ENCODE measurements at places on chromosomes 3 and 15.

DNA sequence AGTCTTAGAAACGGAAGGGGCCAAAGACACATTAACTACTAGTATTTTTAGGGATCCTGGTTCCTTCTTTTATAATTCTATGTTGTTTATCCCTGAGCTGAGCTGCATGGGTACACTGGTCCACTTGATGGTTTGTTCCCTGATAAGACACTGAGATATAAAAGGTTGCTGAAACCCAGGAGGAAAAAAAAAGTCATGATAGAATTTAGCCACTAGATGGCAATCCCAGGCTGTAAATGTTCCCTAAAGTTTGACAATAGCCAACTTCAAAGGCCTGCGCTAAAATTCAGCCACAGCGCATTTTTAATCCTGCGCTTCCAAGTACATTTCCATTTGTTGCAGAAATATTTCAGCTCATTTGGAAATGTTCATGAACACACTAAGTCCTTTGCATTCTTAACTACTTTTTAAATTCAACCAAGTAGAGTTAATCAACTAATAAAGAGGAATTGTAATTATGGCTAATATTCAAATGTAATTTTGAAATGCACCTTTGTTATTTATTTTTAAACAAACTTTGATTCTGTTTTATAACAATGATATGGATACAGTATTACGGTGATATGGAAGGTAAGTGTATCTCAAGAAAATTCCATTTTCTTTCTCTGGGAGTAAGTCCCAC lies 249.3 kb upstream of the FEZF2 start:
- DNase-seq: peak; percentile 79

DNA sequence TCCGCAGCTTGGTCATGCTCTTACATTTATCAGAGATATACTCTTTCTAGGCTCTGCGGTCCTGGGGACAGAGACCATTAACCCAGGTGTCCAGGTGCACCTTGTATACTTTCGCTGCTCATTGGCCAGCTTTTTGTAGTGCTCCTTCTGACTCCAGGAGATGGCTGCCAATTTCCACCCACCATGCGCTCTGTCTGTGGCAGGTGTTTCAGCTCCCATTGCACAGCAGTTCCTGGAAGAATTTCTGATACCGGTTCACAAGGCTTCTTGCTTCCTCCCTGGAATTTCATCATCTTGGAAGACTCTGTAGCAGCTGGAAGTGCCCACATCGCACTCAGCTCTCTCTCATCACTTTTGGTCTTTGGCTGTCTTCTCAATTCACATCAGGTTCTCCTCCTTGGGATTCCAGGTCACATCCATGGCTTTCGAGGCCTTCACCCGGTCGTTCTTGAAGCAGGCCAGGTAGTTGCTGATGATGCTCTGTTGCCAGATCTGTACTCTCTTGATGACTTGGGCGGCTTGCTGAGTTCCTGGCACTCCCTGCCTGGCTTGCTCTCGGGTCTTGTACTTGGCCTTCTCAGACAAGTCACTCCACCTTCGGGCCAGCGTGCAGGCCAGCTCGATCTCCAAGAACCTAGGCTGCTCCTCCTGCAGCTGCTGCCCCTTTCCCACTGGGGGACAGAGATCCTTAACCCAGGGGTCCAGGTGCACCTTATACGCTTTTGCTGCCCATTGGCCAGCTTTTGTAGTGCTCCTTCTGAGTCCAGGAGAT lies 41.1 kb upstream of the ARL8B start:
- no peak for DNase-seq

DNA sequence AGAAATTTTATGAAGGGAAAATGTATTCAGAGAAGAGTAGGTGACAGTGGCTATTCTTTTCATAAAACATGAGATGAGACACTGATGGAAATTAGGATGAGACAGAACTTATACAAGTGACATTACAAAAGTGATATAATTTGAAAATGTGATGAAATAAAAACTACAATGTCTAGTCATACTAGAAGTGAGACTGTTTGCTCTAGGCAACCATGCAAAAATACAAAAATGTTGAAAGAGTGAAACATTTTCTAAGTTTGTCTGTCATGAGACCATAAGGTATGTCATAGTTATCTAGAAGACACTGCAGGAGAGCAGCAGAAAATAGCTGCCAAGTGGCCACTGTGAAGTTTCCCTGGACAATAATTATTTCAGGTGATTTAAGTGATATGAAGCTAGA lies 459.5 kb downstream of the DIPK2A start:
- no peak for DNase-seq

GRCh38 chr15:63902671-63903035 lies 68.9 kb upstream of the HERC1 start:
- no peak for DNase-seq

DNA sequence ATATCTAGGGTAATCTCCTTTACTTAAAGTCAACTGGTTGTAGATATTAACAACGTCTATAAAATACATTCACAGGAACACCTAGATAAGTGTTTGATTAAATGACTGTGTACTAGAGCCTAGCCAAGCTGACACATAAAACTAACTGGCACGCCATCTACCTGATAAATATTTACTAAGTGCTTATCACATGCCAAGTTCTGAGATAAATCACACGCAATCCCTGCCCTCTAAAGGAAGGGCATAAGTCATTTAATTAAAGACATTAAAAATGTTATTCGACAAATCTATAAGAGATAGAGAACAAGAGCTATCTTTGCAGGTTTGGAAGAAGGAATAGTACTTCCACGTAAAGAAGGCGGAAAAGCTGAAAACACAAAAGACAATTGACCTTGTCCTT lies 11.1 kb upstream of the MB21D2 start:
- DNase-seq: no peak

DNA sequence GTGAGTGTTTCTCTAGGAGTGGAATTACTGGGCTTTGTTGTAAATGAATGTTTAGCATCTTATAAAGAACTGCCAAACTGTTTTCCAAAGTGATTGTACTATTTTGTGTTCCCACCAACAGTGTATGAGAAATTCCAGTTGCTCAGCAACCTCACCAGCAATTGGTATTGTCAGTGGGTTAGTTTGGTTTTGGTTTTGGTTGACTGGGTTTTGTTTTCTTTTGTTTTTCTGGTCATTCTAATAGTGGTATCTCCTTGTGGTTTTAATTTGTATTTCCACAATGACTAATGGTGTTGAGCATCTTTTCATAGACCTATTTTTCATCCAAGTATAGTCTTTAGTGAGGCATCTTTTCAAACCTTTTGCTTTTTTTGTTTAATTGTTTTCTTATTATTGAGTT lies 27.1 kb downstream of the FILIP1L start:
- DNase-seq: no peak

GRCh38 chr3:119795849-119796248 lies 13.9 kb downstream of the NR1I2 start:
- no peak for DNase-seq

DNA sequence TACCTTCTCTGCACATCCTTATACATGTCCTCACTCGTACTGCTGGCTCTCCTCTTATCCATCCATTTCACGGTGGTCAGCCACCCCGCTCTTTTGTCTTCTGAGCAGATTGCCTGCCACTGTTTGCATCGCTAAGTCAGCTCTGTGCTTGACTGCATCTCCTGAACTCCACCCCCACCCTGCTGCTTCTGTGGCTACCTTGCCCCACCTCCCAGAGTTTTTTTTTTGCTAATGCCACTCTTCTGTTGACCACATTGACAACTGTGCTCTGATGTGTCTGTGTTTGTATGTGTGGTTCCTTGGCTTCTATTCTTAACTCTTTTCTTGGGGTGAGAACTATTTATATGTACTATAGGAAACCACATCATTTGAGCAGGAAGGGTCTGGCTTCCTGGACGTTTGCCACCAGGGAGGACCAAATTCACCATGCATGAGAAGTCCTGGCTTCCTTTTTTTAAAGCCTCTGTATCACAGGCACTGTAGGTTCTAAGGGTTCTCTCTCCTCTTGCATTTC lies 12.8 kb upstream of the MTMR10 start:
- DNase-seq: no peak
